Thoracic aorta (tissue), 2 donors: ENCODE measurements at places on chromosomes 2 and 18.

- DNase-seq: no peak
Measured at GRCh38 chr2:219171231-219171651, 1.4 kb upstream of the SLC23A3 start.

DNA sequence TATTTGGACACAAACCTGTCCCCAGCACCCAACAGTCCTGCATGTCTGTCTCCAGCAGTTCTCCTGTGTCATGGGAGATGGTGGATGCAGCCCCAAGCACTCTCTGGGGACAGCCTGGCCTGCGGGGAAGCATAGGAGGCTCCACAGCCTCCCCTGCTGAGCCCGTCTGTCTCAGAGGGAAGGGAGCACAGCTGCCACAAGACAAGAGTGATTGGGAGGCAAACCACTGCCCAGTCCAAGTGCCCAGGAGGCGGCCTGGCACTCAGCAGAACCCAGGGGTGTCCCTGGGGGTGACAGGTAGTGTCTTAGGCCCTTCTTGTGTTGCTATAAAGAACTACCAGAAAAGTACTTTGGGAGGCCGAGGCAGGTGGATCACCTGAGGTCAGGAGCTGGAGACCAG is 211.2 kb upstream of the MYT1L start:
- no peak for DNase-seq

GRCh38 chr2:22215517-22215916 is 1091.7 kb downstream of the TDRD15 start:
- DNase-seq: no peak

GRCh38 chr2:94979406-94980375 is 45.8 kb upstream of the MAL start:
- no peak for DNase-seq

DNA sequence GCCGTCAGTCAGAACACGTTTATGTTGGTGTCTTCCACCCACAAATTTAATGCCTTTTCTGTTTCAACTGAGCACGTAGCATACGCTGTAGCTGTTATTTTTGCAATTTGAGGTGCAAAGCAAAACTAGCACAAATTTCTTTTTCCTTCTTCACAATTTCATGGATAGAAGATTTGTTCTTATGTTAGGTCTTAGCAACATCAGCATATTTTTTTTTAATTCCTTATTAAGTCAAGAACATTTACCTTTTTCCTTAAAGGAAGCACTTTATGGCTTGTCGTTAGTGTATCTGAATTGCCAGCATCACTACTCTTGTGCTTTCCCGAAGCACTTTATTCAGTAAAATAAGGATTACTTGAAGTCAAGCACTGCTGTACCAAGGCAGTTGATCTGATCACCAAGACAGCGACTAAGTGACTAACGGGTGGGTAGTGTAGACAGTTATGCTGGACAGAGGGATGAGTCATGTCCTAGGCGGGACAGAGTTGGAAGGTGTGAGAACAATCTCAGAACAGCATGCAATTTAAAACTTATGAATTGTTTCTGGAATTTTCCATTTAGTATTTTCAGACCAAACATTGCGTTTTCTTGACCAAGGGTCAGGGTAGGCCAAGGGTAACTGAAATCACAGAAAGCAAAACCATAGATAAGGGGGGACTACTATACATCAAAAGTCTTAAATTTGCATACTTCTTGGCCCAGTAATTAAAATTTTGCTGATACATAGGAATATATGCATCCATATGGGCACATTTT is 13.3 kb downstream of the BABAM2 start:
- no peak for DNase-seq

DNA sequence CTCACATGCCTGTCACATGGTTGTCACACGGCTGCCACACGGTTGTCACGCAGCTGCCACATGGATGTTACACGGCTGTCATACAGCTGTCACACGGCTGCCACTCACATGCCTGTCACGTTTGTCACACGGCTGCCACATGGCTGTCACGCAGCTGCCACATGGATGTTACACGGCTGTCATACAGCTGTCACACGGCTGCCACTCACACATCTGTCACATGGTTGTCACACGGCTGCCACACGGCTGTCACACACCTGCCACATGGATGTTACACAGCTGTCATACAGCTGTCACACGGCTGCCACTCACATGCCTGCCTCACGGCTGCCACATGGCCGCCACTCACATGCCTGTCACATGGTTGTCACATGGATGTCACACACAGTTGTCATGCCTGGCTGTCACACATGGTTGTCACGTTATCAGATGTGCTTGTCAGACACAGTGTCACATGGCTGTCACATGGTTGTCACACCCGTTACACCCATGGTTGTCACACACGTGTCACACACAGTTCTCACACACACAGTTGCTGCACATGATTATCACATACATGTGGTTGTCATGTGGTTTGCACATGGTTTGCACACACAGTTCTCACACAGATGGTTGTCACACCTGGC is 19.4 kb downstream of the KCNG2 start:
- no peak for DNase-seq

GRCh38 chr18:23740105-23740830 is 51.0 kb downstream of the LAMA3 start:
- no peak for DNase-seq

GRCh38 chr2:84249140-84249539 is 209.9 kb downstream of the SUCLG1 start:
- DNase-seq: no peak
